ENCODE measurements at places on chromosomes 3 and 15.

DNA sequence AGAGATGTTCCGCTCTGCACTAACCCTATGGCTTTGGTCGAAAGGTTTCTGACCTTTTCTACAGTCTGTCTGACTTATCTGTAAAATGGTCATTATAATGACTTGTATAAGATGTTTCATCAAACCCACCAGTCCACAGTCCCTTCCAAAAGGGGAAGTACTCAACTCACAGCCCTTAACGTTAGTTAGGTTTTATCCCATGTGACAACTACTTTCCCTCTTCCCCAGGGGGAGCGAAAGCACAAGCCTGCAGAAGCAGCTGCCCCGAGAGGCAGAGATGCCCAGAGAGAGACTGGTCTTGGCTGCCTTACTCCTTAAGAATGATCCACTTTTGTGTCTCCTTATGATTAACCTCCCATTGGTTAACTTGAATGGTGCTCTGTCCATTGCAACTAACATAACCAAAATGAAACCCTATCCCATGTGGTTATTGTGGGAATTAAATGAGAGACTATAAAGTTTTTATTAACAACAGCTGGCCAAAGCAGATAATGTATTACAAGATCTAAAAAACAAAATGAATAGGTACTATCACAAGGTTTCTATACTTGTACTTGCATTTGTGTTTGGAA, 6.4 kb downstream of the ASTE1 start:
- no peak for DNase-seq

GRCh38 chr3:104596551-104596950, 770.2 kb upstream of the ALCAM start:
- DNase-seq, result no peak

GRCh38 chr3:113844622-113845222, 6.1 kb downstream of the GRAMD1C start:
- no peak for DNase-seq

DNA sequence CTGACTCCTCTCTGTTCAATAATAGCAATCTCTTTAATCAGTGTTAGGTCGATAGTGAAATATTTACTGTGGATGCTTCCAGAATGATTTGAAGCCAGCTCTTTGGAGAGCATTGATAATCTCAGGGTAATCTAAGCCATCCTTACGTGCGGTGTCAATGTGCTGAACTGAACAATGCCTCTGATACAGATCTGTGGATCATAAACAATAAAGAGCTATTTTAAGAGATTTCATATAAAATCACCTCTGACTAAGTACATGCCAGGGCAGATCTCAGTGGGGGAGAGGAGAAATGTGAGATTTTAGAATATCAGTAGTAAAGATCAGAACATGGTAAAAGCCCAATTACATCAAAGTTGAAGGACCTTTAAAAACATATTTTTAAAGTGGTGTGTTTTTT, 319.3 kb upstream of the GBE1 start:
- DNase-seq, result no peak

GRCh38 chr15:76178296-76179000, 118.7 kb downstream of the TMEM266 start:
- no peak for DNase-seq

DNA sequence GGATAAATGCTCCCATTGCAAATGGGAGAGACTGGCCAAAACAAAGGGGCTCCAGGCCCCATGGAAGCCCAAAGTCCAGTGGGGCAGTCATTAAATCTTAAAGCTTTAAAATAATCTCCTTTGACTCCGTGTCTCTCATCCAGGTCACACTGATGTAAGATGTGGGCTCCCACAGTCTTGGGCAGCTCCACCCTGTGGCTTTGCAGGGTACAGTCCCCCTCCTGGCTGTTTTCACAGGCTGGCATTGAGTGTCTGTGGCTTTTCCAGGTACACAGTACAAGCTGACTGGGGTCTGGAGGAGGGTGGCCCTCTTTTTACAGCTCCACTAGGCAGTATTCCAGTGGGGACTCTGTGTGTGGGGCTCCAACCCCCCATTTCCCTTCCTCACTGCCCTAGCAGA, 45.9 kb downstream of the NIPA2 start:
- DNase-seq, result no peak
